Fibroblast of skin of right biceps (primary cell): ENCODE measurements at places on chromosomes 12 and 14.
A peak's percentile ranks its signal among the peaks of the same experiment; 100 is the strongest.

DNA sequence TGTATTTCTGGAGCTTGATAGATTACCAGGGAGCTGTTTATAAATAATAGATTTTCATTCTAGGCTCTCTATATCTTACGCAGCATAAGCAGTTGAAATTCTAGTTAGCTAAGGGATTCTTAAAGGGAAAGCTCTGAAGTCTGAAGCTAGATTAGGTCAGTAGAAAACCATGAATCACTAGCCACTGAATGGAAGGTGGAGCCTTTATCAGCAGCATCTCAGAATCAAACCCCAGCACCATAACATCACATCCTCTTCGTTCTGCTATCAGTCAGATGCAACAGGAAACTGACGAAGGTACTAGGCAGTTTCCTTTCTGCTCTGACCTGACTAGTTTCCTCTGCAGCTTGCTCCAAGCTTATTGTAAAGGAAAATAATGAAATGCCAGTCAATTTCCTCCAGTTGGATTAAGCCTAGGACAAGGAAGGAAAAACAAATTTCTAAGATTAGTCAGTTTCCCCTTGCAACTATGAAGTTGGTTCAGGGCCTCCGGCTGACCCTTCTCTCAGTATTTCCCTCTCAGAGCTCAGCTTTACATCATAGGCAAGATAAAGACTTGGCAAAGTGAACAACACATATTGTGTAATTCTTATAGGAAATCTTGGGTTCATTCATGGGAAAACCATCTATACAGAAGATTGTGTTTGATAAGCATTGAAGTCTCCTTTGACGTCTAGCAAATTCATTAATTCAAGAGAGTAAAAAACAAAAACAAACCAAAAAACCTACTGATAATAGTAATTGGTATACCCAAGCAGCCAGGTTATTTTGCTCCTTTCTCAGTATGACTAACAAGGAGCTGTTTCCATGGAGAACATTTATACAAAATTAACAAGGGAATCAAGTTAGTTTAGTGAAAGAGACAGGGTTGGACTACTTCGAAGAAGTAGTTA lies 43.4 kb upstream of the CFAP54 start:
- peak; percentile 94 for DNase-seq

GRCh38 chr14:69323266-69323998 lies 63.5 kb downstream of the GALNT16 start:
- DNase-seq, result no peak

DNA sequence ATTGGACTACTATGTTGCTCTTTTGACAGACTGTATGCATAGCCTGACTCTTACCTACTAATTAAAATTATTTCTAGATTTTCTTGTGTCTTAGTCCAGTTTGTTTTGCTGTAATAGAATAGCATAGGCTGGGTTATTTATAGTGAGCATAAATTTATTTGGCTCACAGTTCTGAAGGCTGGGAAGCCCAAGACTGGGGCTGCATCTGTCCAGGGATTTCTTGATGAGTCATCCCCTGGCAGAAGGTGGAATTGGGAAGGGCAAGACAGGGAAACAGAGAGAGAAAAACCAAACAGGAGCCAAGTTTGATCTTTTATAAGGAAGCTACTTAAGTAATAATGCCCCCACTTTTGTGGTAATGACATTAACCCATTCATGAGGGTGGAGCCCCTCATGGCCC lies 759.2 kb upstream of the LRFN5 start:
- no peak for DNase-seq

DNA sequence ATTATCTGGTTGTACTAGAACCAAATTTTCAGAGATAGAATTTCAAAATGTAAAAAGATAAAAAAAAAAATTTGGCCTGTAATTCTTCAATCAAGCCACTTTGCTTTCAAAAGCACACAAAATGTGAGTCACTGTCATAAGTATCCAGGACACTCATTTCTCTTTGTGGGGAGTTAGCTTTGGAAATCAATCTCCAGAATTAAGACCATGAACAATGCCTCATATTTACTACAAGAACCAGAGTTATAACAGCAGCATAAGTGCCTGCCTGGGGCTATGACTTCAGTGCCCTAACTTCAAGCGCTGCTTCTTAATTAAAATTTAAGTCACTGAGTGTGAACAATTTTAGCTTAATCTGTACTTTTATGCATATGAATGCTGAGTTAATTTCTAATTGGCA lies 162.1 kb downstream of the C12orf42 start:
- DNase-seq, result no peak

- DNase-seq, result no peak
Measured at GRCh38 chr14:33510991-33511390, 439.9 kb downstream of the EGLN3 start.

DNA sequence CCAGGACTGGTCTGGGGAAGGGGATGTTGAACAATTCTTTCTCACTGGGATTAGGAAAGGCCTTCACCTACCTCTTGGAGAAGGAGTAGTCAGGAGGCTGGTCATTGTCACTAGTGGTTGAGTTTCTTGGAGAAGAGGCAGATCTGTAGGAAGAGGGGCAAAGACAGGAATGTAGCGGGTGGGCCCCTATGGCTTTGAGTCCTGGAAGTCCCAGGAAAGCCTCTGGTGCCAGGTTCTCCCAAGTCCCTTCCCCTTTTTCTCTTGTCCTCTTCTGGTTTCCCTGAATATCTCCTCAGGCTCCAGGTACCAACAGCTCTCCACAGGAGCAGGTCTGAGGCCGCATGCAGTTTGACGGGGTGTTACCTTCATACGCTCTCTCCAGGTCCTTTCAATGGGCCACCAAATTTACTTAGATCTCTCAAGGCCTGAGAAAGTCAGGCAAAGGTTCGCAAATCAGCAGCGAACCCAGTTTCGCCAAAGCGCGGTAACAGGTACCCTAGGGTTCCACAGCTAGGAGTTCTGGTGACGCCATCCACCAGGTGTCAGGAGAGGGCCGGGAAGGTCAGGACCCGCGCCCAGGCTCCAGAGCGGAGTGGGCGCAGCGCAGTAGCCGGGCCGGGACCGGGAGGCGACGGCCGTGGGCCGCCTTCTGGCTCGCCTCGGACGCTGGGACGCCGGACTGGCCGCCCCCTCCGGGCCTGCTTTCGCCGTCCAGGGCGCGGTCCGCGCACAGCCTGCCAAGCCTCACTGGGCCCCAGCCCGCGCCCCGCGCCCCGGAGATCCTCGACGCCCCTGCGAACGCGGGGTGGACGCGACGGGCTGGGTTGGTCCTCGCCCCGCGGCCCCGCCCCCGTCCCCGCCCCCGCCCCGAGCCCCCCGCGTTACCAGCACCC lies 795 bp downstream of the SMAGP start:
- DNase-seq, result peak; percentile 51

DNA sequence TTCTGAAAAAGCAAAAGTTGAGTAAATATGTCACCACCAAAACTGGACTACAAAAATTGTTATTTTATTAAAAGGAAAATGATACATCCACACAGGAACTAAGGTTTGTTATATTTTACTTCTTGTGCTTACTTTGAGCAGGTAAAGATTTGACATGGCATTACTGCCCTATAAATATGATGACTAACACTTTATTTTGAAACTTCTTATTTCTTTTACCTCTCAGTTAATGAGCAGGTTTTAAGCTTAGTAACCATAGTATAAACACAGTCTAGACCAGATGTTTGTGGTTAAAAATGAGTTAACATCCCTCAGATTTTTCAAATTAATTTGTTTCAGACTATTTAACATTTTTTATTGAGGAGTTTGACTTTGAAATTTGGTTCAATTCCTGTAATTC lies 862.5 kb upstream of the USP15 start:
- DNase-seq, result no peak

- DNase-seq, result peak; percentile 62
Measured at GRCh38 chr12:69068448-69068847, 135.5 kb upstream of the CPM start.

GRCh38 chr14:26765768-26766520 lies 168.1 kb upstream of the NOVA1 start:
- DNase-seq, result peak; percentile 91

DNA sequence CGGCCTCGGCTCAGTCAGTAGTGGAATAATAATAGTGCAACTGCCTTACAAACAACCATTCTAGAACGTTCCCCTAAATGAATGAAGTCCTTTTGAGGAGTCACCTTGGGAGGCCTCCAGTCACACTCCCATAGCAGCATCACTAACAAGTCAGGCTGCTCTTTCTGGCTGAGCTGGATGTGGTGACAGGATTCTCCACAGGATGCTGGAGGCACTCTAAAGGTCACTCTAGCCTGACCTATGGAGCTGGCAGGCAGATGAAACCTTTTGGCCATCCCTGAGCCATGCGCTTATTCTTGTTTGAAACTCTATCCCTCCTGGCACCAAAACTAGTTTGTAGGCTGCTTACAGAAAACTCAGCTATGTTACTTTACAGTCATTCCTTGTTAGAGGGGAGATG lies 17.9 kb upstream of the TFCP2 start:
- DNase-seq, result no peak

DNA sequence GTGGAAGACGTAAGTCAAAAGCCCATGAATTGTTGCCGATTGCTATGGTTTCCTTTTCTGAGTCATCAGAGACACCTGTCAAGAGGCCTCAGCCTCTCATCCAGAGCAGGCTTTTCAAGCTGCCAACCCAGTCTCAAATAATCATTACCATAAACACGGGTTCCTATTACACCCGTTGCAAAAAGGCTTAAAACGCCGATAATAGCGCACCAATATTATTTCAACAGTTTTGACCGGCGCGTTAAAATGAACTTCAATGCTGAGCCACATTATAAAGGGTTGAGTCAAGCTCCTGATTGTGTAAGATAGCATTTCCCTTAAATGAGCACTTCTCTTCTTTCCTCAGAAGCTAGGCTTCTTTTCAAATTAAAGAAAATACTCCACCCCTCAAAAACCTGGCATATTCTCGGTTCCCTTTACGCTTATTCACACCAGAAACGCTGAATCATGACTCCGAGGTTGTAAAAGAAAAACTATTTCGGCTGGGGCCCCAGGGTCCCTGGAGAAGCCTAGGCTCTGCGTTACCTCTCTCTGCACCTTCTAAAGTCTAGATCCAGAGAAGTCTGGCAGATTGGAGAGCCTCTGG lies 1.4 kb downstream of the TMTC1 start:
- peak; percentile 68 for DNase-seq

DNA sequence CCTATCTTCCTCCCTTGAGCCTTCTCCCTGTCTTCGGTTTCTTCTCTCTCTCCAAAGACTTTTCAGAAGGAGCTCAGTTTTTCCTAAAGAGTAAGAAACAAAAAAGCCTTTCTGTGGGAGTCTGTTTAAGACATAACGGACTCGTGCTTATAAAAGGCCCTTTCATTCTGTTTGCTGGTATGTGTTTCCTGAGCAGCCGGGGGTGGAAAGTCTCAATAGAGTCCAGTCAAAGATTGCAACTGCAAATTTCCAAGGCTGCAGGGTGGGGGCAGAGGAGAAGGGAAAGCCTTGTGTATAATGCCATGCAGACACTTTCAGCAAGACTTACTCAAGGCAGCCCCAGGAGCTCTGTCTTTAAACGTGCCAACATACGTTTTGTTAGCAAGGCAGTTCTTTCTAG lies 62.2 kb downstream of the GNG2 start:
- no peak for DNase-seq

GRCh38 chr14:62162998-62163589 lies 400.9 kb downstream of the SNAPC1 start:
- peak; percentile 28 for DNase-seq

GRCh38 chr12:94750864-94751263 lies 100.5 kb upstream of the TMCC3 start:
- no peak for DNase-seq

- DNase-seq, result no peak
Measured at GRCh38 chr12:26132866-26133265, 8.0 kb upstream of the BHLHE41 start.

- DNase-seq, result no peak
Measured at GRCh38 chr12:69733638-69734037, 5.0 kb upstream of the RAB3IP start.

DNA sequence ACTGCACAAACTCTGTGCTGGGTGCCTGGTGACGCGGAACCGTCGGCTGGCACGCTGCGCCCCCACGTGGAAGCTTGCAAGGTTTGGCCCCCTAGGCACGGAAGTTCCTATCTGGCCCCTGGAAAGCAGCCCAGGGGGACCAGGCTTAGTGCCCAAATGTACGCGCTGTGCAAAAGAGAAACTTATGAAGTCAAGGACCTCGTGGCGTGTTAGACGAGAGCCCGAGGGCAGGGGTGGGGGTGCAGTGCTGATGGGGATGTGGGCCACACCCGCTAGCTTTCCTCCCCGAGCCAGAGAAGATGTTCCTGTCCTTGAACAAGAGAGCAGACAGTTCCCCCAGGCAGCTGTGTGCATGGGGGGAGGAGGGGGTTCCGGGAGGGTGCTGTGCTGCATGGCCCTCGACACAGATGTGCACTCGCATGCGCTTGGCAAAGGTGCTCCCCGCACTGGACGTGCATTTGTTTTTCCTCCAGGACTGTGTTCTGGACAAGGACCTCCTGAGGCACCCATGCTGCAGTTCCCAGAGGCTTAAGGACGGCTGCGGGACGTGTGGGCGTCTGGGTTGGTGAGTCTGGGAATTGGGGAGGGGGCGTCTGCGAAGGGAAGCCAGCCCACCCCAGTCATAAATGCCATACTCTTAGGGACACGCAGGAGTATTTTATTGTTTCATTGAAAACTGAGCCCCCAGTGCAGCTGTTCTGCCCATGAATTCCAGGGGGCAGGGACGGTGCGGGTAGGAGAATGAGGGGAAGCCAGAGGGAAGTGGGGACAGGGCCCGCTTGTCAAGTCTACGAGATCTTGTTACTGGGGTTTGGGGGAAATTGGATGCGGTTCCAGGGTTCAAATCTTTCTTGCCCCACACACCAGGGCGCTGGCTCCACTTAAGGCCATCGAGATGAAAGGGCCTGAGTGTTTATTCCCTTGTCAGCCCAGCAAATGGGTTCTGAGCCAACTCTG lies 80.0 kb downstream of the NTF3 start:
- DNase-seq, result peak; percentile 56

DNA sequence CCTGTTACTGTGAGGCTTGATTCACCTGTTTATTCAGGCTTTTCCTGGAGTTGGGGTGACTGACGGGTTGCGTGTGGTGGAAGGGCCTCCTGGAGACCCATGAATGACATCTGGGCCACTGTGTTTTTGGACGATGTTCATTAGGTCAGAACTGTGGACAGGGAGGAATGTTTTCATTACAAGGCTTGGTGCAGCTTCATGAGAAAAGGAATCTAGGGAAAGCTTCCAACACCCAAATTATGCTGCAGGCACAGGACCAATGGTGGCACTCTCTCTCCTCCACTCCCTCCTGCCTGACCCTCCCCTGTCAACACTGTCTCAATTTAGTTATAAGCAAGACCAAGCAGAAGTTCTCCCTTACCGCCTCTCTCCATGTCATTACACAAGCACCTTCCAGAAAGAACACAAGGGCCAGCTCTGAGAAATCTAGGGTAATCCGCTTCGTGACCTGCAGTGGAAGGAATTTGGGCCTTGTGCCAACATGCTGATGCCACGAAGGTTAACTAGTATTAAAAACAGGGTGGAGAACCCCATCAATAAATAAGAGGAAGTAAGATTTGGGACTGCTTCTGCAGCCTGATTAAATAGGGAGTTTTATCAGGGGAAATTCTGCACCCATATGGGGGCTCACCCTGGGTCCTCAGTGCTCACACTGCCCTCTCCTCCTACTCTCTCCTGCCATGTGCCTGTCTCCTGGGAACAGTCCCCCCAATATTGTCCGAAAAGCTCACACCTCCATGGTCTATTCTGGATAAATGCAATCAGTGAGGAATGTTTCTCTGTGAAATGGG lies 200.3 kb downstream of the KTN1 start:
- DNase-seq, result peak; percentile 51
